ENCODE measurements at places on chromosomes 12 and 14.

GRCh38 chr14:65170768-65171507 is 68.6 kb upstream of the MAX start:
- peak; percentile 79 for DNase-seq

- DNase-seq, result no peak
These were observed 114.2 kb downstream of the ESRRB start for GRCh38 chr14:76490111-76490510.

- DNase-seq, result no peak
These were observed 11.1 kb downstream of the GALNT16 start for GRCh38 chr14:69270795-69271708.

- DNase-seq, result no peak
These were observed 102.7 kb downstream of the KCNMB4 start for GRCh38 chr12:70468741-70469140.

DNA sequence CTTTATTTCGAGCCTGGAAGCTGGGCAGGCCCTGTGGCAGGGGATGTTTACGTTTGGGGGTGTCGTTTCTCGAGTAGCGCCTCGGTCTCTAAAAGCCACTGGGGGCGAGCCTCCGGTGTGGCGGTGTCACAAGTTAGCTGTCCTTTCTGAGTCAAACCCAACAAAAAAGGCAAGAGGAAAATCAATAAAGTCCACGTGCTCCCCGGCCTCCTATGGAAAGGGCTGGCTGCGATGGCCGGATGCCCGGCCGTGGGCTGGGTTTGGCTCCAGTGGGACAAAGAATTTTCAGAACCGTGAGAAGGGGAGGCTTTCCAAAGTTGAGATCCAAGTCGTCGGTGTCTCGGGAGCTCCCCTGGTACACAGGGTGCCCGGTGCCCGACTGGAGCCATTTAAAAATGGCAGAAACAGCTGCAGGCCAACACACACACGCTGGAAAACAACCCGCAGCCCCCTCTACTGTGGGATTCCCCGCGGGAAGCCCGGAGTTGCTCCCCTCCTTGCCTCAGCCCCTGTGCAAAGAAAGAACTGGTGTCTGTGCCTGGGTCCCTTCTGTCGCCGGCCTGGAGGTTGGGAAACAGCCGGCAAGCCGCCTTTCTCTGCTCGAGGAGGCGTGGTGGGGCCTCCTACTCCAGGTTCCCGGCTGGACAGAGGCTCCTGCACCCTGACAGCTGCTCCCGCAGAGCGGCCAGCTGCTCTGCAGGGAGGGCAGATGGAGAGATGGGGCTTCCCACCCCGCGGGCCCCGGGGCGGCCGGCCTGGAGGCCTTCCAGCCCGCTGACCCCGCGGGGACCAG is 1.9 kb downstream of the BCL7A start:
- no peak for DNase-seq

GRCh38 chr12:86286119-86286518 is 29.9 kb upstream of the MGAT4C start:
- no peak for DNase-seq

DNA sequence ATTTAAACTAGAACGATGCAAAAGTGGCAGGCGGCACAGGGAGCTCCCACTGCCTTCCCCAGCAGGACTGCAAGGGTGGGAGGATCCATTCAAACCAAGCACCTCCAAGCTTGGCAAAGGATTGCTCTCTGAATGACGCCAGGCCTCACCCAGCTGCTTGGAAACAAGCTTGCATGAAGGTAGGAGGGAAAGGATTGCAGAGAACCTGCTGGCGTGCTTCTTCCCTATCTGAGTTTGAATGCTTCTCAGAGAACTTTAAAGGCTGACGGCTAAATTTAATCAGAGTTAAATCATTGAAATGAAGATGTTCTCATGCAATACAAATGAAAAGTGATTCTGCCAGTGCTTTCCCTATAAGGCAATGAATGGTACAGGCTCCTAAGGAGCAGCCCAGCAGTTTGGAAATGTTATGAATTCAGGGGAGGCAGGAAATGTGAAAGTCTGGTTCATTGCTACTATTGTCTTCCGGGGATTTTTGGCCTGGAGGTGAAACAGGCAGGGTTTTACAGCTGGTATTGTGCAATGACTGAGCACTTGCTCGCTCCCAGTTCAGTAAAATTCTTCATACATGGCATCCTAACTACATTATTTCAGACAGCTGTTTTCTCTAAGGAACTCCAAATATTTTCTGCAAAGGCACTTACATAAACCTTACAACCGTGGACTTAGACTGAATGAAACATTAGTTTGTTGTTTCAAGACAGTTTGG is 31.9 kb upstream of the DUSP6 start:
- DNase-seq, result no peak

GRCh38 chr14:28831126-28831525 is 64.5 kb downstream of the FOXG1 start:
- no peak for DNase-seq

DNA sequence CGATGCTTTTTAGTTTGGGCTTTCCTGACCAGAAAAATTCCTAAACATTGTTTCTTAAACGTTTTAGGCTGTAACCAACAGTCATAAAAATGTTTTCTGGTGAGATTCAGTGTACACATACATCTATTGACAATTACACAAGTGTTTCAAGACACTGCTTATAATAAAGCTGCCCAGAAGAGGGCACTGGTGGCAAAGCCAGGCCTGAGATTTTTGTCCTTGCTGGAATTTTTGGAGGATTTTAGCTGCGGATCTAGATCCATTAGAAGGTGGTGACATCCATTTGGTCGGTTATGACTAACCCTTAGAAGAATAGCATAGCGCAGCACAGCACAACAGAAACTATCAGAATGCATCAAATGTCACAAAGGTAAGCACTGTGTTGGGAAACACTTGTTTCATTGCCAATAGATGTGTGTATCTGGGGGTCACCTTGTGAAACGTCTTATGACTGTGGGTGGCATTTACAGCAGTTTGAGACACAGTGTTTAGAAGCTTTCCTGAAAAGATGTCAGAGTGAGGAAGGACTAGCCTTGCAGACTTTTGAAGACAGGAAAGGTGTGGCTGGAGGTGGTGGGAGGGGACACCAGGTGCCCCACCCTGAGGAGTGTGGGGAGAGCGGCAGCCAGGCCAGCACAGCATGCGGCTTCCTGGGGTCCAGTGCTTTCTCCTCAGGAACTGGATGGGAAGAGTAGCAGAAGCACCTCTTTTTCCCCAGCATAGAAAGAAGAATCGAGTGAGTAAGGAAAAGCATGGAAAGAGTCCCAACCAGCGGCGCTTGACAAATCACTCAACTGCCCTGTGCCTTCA is 54.7 kb upstream of the FKBP4 start:
- no peak for DNase-seq

DNA sequence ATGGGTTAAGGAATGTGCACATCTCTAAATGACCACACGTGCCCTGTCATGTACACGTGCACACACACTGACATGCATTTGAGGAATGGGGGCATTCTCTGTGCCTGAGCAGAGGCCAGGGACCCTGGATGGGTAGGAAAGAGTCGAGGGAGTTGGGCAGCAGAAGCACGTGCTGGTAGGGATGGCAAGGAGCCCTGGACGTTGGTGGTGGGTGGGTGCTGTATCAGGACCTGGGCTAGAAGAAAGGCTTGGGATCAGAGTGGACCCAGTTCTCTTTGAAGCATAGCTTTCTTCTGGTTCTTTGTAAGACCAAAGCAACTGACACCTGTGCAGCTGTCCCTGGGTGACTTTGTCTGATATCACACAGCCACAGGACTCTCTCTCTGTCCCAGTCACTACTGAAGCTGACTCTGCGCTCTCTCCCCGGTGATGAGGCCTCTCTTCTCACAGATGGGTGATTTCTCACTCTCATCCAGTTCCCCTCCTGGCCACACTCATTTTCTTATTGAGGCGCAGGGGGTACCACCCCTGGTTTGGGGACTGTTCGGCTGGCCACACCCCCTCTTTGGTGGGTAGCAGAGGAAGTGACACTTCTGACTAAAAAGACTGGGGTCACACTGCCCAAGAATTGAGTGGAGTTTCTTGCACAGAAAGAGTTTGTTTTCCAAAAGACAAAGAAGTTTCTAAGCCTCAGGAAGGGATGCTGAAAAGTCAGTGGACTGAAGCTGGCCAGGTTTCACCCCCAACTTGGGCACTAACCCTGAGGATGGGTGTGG is 171.7 kb upstream of the RTL1 start:
- no peak for DNase-seq

DNA sequence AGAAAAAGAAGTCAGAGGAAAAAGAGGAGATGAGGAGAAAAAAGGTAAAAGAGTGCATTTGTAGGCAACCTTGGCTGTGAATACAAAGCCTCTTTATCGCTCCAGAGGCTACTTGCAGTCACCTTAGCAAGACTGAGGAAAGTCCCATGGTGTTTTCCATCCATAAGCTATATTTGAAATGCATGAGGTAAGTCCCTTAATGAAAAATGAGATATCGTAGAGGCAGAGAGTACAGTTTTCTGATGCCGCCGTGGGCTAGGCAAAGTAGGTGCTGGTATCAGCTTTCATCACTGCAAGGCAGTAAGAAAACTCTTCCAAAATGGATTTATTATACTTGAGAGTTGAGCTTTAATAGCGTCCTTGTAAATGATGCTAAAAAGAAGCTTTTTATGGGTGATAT is 186.8 kb downstream of the ASCL1 start:
- DNase-seq, result no peak

DNA sequence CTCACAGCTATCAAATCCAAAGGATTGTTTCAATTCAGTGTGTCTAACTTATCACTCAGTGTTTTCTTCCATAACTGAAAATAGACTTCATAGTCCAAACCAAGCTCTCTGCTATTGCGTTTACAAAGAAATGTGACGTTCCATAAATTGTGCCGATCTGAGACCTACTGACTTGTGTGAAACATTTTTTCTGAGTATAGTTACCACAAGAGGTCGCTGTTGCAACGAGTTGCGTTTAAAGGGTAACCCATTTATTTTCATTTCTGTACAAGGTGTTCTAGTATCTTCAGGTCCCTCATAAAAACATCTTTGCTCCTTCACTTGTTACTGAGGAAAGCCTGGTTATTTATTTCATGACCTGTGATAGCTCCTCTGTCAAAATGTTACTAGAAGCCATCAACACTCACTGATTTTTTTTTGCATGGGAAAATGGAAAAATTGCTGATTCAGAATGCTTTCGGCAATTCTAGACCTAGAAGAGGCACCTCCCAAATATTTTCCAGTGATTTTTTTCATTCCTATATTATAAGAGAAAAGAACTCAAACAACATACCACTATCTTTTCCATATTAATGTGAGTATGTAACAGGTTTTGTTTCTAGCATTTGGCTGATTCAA is 60.9 kb upstream of the OR4E1 start:
- DNase-seq, result peak; percentile 75

- DNase-seq, result no peak
These were observed 15.0 kb downstream of the POLE start for GRCh38 chr12:132672116-132672515.

- DNase-seq, result no peak
These were observed 19.8 kb upstream of the ZNF740 start for GRCh38 chr12:53160673-53161072.

GRCh38 chr12:130557886-130558765 is 158.0 kb downstream of the RIMBP2 start:
- no peak for DNase-seq

GRCh38 chr12:8780389-8780788 is 42.0 kb upstream of the A2ML1 start:
- DNase-seq, result no peak

- no peak for DNase-seq
These were observed 79.9 kb downstream of the HEATR5A start for GRCh38 chr14:31340297-31341063.

- no peak for DNase-seq
These were observed 205.8 kb downstream of the MED13L start for GRCh38 chr12:116071555-116072230.

DNA sequence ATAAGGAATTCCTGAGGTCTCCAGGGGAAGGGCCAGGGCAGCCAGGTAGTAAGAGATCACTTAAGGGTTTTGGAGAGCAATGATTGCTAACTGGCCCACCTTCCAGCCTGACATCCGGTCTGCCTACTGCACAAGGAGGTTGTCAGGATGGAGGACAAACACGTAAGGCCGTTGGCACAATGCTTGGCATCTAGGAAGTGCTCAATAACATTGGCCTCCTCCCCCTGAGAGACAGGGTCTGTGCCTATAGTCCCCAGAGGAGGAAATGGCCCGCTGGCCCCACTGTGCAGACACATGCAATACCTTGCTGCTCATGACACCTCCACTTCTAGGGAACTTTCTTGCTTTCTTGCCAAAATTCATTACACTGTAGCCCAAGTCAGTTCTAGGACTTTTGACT is 73.2 kb downstream of the NTF3 start:
- DNase-seq, result no peak

DNA sequence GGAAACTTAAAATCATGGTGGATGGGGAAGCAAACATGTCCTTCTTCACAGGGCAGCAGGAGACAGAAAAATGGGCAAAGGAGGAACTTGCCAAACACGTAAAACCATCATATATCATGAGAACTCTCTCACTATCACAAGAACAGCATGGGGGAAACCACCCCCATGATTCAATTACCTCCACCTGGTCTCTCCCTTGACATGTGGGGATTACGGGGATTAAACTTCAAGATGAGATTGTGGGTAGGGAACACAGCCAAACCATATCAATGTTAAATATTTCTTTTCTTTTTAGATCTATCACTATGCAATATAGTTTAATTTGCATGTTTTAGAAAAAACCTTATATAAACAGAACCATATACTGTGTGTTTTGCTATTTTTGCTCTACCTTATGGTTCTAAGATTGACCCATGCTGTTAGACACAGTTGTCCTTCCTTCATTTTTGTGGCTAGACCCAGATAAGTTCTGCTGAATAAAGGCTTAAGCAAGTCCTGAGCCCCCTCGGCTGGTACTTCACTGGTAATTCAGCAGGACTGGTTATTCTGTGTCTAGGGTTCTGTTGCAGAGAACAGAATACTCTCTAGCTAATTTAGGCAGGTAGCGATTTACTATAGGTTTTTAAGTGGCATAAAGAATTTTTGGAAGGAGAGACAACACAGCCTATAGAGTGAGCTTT is 253.7 kb upstream of the HMGA2 start:
- DNase-seq, result no peak

DNA sequence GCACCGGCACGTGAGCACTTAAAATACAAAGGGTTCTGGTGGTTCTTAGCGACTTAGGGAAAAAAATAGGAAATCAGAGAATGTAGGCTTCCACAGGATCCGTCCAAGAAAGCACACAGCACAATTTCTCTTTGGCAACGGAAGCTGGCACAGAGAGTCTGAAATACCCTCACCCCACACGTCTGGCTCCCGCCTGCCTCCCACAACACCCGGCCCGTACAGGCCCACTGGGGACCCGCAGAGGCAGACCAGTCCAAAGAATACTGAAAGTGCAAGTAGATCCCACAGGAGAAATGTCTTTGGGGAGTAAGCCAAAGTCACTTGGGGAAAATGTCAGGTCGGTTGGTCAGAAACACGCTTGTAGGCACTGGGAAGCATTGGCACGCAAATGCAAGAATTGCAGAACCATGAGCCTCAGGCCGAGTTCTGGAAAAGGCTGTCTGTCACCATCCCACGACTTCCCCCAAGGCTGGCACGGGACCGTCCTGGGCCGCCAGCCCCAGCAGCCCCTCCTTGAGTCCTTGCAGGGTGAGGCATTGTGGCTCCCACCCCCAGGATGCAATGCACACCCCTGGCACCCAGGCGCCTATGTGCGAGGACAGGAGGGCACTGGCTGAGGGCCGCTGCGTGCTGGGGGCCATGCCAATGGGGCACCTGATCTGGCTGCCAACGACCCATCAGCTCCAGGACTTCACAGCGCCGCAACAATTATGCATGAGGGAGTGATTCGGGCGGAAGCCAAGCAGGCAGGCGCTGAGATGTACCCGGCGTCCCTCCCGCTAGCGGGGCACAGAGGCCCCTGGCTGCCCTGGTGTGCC is 29.7 kb downstream of the CHGA start:
- DNase-seq, result no peak
